ENCODE measurements at places on chromosomes 12 and 14.

DNA sequence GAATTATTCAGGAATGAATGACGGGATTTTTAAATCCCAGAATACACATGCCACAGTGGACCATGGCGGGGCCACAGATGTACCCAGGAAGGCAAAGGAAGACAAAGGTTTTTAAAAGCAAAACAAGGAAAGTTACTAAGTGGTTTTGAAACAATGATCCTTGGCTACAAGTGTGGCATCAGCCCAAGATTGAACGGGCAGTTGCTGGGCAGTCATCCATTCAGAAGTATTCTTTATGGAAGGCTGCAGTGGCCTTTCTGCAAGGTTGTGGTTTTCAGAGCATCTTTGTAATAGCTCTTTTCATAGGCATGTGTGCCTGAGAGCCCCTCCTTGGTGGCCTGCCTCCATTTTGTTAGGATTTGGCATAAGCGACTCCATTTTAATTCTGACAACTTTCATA lies 13.4 kb upstream of the IFI27 start:
- DNase-seq: no peak

DNA sequence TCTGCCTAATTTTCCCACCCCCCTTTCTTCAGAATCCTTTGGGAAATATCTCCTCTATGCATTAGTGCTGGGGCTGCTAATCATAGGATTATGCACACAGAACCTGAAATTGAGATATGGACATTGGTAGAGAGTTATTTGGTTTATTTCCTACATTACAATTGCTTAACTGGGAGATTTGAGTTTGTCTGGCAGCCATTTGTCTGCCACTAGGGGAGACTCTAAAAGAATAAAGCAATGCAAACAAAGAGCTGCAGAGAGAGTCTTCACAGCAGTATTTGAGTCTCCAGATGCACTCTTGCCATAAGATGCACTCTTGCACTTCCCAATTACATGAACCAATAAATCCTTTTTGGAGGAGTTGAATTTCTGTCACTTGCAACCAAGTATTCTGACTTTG lies 12.0 kb upstream of the PCNX4 start:
- DNase-seq: no peak

DNA sequence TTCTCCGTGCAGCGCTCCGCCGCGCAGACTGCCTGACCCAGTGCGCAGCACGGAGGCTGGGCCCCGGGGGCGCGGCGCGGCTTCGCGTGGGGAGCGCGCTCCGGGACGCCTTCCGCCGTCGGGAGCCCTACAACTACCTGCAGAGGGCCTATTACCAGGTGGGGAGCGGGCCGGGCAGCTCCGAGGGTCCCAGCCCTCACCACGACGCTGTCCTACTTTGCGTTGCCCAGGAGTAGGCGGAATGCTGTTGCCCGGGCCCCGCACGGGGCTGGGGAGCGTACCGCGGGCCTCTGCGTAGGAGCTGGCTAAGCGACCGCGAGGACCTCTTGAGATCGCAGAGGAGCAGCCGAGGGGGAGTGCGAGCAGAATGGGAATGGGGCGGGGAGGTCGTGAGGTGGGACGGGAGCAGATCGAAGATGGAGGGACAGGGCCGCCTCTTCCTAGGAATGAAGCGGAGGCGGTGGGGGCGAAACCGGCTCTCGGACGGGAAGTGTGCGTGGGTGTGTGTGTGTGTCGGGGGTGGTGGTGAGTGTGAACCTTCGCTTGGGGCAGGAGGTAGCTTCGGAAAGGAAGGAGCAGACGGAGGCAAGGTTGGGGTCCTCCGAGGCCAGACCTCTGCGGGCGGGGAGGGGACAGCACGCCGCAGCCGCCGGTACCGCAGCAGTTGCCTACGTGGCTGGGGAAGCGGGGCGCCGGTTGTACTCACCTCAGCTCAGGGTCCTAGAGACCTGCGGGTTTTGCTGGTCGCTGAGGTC lies 751 bp downstream of the P3H3 start:
- no peak for DNase-seq

DNA sequence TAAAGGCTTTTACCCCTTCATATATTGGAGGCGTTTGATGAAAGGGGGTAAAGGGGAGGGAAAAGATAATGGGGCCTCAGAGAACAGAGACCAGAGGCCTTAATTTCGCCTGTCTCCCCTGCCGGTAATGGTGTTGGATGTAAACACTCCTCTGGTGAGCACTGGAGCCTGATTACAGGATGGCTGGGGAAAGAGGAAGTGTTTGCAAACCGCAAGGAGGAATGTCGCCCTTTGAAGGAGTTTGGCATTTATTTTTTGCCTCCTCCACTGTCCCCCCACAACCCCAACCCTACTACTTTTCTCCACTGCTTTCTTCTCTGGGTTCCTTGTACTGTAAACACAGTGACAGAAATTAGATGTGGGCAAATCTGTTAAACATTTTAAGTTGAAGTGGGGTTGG lies 211.9 kb upstream of the TBX3 start:
- DNase-seq: no peak

DNA sequence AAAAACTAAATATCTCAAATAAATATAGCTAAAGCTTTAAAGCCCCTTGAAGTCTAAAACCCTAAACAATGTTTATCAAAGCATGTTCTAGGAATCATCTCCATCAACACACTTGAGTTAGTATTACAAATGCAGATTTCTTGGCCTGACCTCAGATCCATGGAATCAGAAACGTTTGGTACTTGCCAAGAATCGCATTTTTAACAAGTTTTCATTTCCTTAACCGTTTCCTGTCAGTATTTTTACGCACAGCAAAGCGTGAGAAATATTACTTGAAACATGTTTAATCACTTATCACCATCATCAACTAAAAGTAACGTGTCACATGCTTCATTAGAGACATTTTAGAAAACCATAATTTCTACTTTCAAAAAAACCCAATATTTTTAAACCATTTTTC lies 9.7 kb downstream of the SLCO1C1 start:
- DNase-seq: no peak

- no peak for DNase-seq
Measured at GRCh38 chr12:15886372-15887042, 4.3 kb downstream of the STRAP start.

DNA sequence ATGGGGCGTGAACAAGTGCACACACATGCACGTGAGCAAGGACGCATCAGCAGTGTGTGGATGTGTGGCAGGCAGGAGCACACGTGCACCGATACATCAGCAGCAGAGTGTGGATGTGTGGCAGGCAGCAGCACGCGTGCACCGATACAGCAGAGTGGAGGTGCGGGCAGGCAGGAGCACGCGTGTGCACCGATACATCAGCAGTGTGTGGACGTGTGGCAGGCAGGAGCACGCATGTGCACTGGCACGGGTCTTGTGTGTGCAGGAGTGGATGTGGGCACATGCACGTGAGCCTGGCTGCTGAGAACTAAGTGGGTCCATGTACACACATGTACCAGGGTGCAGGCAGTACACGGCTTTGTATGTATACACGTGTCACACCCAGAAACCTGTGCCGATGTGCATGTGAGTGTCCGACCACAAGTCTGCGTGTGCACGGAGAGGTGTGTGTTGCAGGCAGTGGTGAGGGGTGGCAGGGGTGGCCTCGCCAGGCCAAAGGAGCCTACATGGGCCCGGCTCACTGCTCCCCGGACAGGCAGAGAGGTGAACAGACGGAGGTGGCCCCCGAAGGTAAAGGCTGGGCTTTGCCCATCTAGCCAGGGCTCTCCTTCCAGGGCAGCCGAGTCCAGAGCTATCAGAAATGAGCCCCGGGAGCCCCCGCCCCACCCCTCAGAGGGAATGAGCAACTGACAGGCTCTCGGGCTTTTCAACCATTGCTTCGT lies 53.9 kb downstream of the RFLNA start:
- DNase-seq: no peak

GRCh38 chr12:23083267-23083666 lies 458.3 kb downstream of the ETNK1 start:
- peak; percentile 0 for DNase-seq

GRCh38 chr12:39237004-39237403 lies 205.9 kb downstream of the KIF21A start:
- DNase-seq: no peak

- DNase-seq: no peak
Measured at GRCh38 chr14:100410056-100410565, 87.0 kb downstream of the SLC25A47 start.

GRCh38 chr12:98656289-98657101 lies 11.4 kb downstream of the APAF1 start:
- DNase-seq: no peak

- no peak for DNase-seq
Measured at GRCh38 chr14:103380719-103381377, 4.4 kb upstream of the MARK3 start.

DNA sequence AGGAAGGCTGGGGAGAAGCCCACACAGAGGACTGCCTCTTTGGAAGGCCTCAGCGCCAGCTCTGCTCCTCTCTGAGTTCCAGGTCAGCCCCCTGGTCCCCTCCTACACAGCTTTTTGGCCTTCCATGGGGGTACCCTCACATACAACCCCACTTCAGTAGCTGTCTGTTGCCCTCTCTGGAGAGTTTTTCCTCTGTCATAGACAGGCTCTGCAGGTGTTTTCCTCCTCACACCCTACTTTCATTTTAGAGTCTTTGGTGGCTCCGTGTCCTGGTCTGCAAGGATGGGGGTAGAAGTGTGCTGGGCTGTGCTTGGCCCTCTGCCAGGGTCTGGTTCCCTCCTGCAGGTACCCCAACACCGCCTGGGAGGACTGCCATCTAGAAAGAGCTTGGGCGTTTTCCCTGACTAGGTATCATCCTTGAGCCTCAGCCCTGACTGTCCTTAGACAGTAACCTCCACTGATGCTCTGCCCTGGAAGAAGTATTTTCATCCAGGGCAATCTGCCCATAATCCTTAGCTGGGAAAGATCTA lies 15.1 kb downstream of the ZDHHC22 start:
- DNase-seq: no peak

- DNase-seq: no peak
Measured at GRCh38 chr12:103505371-103506236, 9.8 kb upstream of the C12orf42 start.

DNA sequence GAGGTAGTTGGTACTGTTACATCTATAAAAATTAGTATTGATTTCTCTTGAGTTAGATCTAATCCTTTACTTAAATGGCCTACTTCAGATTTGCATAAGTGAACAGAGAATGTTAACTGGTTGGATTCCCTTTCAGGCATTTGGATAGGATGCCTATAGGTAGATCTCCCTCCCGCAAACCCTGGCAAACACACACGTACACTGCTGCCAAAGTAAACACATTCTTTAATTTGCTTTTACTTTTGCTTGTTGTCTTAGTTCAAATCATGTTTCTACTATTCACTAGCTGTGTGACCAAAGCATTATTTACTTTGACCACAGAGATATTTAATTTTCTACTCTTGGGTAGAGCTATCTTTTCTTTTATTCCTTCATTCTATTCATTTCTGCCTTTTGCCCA lies 936.1 kb upstream of the FBXO33 start:
- DNase-seq: no peak

GRCh38 chr12:115149685-115150378 lies 465.9 kb upstream of the TBX3 start:
- peak; percentile 85 for DNase-seq

- DNase-seq: no peak
Measured at GRCh38 chr14:103124501-103125001, 1.3 kb downstream of the TNFAIP2 start.

DNA sequence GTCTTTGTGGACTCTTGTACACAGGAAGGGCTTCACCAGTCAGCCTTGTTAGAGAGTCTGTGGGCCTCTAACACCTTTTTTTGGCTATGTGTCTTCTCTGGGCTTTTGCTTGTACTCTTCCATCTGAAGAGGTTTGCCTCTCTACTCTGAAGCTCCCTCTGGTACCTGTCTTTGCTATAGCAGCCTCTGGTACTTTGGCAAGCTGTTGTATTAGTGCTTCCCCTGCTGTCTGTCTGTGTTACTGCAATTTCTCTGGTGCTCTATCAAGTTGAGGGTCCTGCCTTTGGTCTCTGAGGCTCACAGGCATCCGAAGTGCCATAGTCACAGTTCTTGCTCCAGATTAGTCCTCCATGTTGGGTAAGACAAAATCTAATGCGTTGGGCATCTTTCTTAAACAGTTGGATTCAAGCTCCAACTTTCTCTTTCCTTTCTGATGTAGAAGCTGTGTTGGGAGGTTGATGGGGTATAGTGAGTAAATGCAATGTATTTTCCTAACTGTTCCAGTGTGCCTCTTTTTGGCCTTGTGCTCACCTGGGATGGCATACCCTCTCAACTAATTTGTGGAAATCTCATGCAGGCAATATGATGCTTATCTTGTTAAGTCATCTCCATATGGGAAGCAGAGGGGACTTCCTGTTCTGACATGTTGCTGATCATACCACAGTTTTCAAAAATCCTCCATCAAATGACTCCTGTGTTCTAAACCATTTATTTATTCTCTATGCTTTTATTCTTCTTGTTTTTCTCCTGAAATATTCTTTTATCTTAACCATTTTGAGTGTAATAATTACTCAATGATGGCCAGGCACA lies 88.8 kb downstream of the ATF7IP start:
- DNase-seq: peak; percentile 5

DNA sequence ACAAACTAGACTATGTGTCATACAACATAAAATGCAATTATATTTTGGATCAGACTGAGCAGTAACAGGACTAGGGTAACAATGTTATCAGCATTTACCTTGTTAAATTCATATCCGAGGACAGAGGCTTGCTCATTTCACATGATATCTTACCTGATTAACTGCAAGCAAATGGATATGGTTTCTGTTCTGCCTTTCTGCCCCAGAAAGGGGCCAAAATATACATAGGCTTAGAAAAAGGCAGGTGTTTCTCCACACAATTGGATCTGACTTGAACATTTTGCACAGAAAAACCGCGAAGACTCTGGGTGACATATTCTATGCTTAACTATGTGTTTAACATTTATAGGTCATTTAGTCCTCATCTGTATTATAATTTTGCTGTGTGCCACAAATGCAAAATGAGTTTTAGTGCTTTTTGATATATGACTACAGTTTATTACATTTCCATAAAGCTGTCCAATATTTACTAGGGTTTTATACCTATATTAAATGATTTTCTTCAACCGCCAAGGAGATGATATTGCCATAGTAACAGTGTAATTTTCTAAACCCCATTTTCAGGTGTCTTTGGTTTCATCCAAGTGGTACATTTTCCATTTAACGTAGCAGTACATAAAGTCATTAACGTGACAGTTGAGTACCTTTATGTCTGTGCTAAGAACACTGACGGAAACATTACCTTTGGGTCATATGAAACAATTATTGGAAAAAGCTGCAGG lies 249.3 kb upstream of the KRR1 start:
- DNase-seq: no peak

DNA sequence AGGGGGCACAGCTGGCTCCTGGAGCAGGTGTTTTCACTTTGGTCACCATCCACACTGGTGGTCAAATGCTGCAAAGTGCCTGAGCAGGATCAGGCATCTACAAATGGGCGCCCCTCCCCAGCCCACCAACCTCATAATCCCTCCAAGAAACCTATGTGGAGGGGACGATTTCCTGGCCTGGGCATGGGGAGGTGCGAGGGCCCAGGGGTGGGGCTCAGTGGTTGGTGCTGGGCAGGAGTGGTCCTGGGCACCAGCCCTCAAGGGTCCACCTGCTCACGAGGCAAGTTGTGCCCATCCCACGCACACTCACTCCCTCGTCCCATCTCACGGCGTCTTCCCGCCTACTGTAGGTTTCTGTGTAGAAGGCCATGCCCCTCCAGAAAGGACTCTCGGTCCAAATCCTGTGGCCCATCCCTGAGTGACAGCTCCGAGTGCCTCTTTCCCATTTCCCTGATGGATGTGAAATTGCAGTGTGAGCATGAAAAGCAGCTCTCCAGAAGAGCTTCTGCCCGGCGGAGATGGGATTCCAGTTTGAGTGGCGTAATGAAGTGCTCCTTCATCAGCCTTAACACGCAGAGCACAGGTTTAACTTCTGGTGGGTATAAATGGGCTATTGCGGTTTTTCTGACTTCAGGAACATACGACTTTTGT lies 36.9 kb downstream of the SLC15A4 start:
- DNase-seq: no peak

GRCh38 chr12:121894633-121895032 lies 6.0 kb downstream of the PSMD9 start:
- DNase-seq: no peak

GRCh38 chr12:88310069-88310468 lies 168.0 kb downstream of the TMTC3 start:
- peak; percentile 70 for DNase-seq

All from GM04504 (cell line).